Peyer's patch (tissue), 4 donors: ENCODE measurements at places on chromosomes 4 and X. TPM values are rescaled to one million over a fixed set of nuclear protein-coding genes. Genes with fewer than 3 reads are reported as not detected.

The XAGE2 gene
- total RNA-seq: not detected

The PAK3 gene
- total RNA-seq: 8.3 TPM

The ETNPPL gene
- not detected for total RNA-seq

The NPNT gene
- total RNA-seq: 84.2 TPM

The YIPF7 gene
- not detected for total RNA-seq

The PAGE5 gene
- total RNA-seq: not detected

The ZMAT1 gene
- total RNA-seq: 23.1 TPM

The MID1 gene
- total RNA-seq: 19.6 TPM

The PACRGL gene
- total RNA-seq: 22.9 TPM

The PLP1 gene
- 12.4 TPM for total RNA-seq

The MOB1B gene
- total RNA-seq: 15.7 TPM

The ADH7 gene
- not detected for total RNA-seq

The ATP2B3 gene
- not detected for total RNA-seq

The HPGDS gene
- total RNA-seq: 5.8 TPM

The TEC gene
- total RNA-seq: 5.3 TPM

DNA sequence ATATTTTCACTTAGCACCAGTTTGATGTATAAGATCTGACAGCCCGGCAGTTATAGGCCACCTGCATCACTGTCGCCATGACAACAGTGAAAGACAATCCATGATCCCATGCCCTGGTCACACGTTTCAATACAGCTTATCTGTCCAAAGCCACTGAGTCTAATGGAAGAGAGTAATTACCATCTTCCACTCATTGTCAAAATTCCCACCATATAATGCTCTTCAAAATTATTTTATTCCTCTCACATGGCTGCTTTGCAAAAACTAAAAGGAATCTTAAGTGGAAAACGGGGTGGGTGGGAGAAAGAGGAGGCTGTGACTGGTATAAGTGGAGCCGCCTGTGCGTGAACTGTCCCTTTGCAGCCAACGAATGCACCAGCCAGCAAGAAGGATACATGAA, 44.2 kb downstream of the MAML3 start:
- DNase-seq: no peak

DNA sequence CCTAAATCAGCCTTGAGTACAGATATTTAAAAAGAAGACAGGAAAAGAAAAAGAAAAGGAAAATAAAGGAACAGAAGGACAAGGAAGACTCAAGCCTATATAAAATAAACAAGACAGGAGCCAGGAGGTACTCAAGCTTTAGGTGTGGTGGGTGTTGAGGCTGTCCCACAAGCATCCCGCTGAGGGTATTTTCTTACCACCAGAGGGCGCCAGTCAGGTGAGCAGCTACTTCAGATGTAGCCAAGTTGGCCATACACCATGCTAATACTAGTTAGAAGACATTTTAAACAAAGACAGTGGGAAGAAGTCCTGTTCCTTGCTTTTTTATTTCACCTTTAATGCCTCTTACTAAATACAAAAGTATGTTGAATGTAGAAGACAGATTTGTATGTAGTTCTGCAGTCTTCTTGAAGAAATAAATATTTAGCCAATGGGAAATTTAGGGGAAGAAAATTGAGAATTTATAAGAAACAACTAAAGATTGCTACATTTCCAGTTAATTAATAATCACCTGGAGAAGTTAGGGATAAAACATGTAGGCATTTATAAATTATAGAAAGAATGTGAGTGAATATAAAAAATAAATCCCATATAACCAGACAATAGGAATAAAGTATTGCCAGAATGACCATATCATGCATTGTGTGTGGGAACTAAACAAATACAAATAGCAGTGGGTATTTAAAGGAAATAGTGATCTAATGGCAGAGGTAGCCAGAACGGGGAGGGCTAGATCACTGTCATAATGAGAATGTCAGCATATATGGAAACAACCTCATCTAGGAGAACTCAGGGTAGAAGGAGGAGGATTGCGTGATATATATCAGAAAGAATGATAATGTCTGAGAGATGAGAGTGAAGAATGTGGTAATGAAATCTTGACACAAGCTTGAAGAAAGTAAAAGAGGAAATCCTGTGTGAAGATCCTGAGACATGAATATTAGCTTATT, 71.0 kb downstream of the MTHFD2L start:
- peak; percentile 59 for DNase-seq

DNA sequence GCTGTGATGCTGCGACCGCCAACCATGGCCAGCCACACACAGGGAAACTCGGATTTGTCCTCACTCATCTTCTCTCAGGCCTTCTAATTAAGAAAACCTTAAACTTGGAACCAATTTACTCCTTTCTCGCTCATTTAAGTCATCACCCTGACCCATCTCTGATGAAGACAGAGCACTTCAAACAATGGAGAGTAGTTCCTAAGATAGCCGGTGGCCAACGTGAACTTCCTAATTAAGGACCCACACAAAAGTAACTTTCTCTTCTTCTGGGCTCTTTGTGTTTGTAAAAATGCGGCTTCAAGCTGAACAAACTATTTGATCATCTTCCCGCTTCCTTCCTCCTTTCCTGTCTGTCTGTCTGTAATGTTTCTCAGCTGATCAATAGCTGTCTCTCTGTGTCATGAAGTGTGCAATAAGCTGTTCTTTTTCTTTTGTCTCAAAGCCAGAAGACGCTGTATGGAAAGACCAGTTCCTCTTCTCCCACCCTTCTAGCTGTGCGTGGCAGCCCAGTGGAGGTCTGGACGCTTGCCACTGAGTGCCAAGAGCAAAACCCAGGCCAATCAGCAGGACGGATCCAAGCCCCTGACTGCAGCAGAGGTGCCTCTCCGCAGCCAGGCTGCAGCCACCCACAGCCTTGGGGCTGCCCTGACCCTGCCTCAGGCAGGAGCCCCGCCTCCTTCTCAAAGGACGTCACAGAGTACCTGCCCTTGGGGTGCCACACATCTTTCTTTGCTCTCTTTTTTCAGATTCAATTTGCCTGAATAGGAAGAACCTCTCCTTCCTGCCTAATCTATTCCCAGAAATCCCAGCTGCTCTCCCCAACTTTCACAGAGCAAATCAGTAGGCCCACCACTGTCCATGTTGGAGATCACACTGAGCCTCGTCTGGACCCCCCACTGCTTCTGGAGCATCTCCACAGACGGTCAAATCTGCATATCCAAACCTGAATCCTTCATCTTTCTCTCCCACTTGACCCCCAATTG, 59.3 kb downstream of the MAML3 start:
- DNase-seq: peak; percentile 80

DNA sequence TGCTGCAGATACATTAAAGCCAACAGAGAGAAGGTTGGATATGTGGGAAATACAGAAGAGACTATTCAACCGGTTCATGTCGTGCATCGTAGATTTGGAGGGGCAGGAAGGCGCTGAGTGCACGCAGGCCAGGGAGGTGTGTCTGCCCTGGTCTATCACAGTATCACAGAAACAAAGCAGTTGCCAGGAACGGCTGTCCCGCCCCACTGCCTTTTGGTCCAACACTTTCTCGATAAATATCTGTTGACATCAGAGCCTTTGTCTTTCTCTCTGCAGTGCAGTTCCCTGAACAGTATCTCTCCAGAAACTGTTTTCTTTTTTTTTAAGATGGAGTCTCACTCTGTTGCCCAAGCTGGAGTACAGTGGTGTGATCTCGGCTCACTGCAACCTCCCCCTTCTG, 151.1 kb upstream of the BCOR start:
- no peak for DNase-seq

GRCh38 chr4:123587983-123588494, 191.4 kb downstream of the SPRY1 start:
- peak; percentile 59 for DNase-seq

DNA sequence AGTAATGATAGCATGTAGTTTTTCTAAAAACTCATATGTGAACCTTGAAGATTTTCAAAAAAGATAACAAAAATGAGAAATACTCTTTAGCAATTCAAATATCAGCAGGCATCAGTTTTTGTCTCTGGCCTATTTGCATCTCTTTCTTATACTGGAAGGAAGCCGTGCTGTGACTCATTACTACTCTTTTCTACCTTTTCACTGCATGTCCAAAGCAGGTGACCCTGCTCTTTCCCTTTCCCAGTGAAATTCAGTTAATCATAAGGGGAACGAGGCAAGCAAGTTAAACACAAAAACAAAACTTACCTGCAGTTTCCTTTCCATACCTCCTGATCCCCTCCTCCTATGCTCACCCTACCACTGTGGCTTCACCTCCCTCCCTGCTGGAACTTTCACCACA, 9.3 kb downstream of the SPATA4 start:
- DNase-seq: no peak

DNA sequence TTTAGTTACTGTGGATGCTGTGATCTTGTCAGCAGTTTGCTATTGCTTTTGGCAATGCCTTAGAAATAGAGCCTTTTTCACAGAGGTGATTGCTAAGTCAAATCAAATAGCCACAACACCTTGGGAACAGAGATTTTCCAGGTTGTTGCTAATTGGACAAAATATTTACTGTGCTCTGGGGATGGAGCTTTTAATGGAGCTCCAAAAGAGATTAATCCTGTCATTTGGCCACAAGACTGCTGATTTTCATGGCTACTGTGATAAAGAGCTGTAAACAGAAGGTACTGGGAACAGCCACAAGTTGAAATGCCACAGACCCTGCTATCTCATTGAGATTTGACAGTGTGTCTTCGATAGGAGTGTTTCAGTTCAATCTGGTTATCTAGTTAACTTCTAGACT, 1715.2 kb upstream of the ADGRL3 start:
- no peak for DNase-seq

DNA sequence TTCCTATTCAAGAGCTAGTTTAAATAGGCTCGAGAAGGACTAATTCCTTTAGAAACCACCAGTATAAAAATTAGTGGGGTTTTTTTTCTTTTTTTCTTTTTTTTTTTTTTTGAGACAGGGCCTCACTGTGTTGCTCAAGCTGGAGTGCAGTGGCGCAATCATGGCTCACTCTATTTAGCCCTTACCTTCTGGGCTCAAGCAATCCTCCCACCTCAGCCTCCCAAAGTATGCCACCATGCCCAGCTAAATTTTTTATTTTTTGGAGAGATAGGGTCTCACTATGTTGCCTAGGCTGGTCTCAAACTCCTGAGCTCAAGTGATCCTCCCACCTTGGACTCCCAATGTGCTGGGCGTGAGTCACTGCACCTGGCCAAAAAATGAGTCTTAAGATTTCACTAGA, 52.8 kb downstream of the APOO start:
- DNase-seq: no peak

GRCh38 chr4:175813204-175813603, 1.1 kb upstream of the GPM6A start:
- no peak for DNase-seq

DNA sequence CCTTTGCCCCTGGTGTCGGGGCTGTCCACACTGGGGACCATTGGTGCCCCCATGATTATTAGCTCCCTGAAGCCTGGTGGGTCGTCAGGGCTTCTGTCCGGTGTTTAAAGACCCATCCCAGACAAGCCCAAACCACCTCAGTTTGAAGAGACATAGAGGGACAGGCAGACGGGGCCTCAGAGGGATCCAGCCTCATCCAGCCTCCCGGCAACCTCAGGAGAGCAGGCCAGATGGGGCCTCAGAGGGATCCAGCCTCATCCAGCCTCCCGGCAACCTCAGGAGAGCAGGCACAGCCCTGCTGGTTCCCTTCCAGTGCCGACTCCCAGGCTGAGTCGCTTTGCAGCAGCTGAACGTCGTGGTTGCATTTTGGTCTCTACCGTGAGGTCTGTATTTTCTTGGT, 32.1 kb downstream of the PIGG start:
- no peak for DNase-seq

- no peak for DNase-seq
These were observed 262.3 kb downstream of the KCTD8 start for GRCh38 chr4:44186096-44186849.

DNA sequence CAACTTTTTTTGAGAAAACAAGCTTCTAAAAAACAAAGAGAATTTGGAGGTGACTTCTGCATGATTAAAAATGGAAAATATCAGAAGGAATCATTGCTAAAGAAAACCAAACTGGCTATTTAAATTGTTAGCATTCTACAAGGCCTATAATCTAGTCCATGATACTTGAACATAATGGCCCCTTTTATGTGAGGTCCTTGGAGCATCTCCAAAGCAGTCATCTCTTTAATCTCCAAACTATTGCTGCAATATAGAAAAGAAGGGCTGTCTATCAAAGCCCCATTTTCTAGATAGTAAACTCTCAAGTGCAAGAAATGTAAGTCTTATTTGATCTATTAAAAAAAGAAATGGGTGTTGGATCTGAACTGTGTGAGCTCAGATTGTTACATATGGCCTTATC, 615.1 kb downstream of the CENPC start:
- DNase-seq: no peak

DNA sequence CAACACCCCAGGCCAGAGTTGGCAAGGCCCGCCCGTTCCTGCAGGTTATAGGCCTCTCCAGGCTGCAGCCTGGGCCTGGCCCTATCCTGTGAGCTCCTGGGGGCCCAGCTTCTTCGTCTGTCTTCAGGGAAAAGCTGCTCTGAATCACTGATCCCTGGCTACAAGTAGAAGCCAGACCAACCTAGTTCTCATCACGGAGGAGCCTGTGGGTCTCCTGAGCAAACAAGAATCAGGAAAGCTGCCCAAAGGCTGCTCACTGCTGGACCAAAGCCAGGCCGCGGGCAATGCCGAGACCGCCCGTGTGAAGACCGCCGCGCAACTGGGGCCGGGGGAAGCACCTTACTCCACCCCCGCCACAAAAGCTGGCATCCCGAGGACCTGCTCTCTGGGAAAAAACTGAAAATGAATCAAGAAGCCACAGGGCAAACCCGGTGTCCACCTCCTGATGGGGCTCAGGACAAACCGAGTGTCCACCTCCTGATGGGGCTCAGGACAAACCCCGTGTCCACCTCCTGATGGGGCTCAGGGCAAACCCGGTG, 12.8 kb downstream of the CTBP1 start:
- peak; percentile 22 for DNase-seq

GRCh38 chr4:108345862-108346817, 177.4 kb upstream of the LEF1 start:
- DNase-seq: no peak
